ENCODE measurements at places on chromosomes 4 and X.

- DNase-seq, result no peak
These were observed 158.9 kb downstream of the MID1IP1 start for GRCh38 chrX:38960137-38960536.

GRCh38 chr4:146592019-146592418 lies 46.7 kb upstream of the POU4F2 start:
- DNase-seq, result no peak

- DNase-seq, result no peak
These were observed 28.8 kb downstream of the FGF2 start for GRCh38 chr4:122855353-122855890.

- DNase-seq, result no peak
These were observed 13.3 kb downstream of the CXCR3 start for GRCh38 chrX:71604796-71605568.

- DNase-seq, result no peak
These were observed 65.4 kb downstream of the ANKRD17 start for GRCh38 chr4:73193155-73193554.

DNA sequence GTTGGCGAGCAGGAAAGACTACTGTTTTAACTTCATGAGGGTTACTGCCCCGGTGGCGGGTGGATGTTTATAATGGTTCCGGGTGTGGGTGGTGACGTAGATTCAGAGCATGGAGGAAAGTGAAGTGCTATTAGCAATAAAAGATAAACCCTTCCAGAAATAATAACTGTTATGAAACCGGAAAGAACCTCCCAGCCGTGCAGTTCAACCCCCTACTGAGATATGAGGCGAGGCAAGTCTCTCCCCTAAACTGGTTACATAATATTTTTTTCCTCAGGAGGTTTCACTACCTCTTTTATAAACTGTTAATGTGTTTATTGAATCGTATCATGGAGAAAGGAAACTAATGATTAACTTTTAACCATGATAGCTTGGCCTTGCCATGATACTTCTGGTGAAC lies 33.9 kb upstream of the STIM2 start:
- DNase-seq, result no peak

DNA sequence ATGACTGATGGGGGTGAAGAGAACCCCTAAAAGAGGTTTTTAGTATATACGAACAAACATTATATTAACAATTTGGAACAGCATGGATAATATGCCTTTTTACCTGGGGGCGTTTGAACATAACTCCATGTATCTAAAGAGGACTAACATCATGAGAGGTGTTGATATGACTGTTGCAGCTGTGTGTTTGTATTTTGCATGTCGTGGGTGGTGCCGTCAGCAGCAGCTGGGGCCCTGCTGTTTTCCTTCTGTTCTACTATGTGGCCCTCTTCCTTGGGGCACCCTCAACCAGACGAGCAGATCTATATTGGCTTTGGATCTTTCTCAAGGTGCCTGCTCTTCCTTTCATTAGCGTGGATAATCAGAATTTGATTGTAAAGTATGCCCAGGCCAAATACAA lies 11.2 kb downstream of the GBA3 start:
- DNase-seq, result no peak

- no peak for DNase-seq
These were observed 8.2 kb downstream of the CAPN6 start for GRCh38 chrX:111262086-111262485.

DNA sequence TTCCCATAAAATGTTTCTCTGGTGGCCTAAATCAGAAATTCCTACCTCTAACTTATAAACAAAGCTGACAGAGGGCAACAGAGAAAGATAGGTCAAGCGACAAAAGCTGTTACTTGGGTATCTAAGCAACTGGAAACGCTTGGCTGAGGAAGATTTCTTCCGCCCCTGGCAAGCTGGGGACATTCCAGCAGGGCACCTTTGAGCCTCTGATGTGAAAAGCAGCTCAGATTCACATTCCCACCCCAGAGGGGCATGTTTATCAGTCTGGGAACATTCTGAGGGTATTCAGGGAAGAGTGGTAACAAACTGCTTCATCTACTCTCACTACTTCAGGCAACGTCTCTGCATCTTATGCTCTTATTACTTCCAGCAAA lies 3.5 kb upstream of the CDS1 start:
- no peak for DNase-seq

GRCh38 chrX:139094671-139095592 lies 383.4 kb upstream of the FGF13 start:
- DNase-seq, result no peak

- no peak for DNase-seq
These were observed 397.7 kb downstream of the IL15 start for GRCh38 chr4:142034101-142034500.

GRCh38 chr4:26854701-26855100 lies 5.9 kb upstream of the STIM2 start:
- DNase-seq, result no peak

- no peak for DNase-seq
These were observed 189.2 kb upstream of the GK2 start for GRCh38 chr4:79597266-79597665.

DNA sequence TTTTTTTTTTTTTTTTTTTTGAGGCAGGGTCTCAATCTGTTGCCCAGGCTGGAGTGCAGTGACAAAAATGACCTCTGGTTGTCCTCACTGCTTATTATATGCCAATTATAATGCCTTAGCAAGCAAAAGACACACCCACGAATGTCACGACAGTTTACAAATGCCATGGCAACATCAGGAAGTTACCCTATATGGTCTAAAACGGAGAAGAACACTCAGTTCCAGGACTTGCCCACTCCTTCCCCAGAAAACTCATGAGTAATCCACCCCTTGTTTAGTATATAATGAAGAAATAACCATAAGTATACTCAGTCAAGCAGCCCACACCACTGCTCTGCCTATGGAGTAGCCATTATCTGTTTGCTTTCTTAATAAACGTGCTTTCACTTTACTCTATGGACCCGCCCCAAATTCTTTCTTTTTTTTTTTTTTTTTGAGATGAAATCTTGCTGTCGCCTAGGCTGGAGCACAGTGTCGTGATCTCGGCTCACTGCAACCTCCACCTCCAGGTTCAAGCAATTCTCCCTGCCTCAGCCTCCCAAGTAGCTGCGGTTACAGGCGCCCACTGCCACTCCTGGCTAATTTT lies 106.2 kb downstream of the SMIM20 start:
- DNase-seq, result no peak

DNA sequence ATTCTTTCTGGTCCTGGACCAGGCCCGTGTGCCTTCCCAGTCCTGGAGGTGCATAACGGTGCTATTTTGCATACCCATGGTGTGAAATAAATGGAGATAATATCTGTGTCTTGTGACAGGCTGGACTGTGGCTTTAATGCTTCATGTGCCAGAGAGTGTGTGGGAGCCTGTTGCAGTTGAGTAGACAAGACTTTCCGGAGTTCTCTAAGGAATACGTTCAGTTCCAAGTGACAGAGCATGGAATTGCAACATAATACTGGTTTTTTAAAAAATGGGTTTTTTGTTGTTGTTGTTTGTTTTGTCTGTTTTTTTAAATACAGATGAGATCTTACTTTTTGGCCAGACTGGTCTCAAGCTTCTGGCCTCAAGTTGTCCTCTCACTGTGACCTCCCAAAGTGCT lies 74.0 kb downstream of the HPRT1 start:
- no peak for DNase-seq

GRCh38 chr4:69601065-69601464 lies 38.4 kb downstream of the UGT2A2 start:
- no peak for DNase-seq

GRCh38 chrX:71941776-71942175 lies 31.1 kb downstream of the NHSL2 start:
- DNase-seq, result no peak

DNA sequence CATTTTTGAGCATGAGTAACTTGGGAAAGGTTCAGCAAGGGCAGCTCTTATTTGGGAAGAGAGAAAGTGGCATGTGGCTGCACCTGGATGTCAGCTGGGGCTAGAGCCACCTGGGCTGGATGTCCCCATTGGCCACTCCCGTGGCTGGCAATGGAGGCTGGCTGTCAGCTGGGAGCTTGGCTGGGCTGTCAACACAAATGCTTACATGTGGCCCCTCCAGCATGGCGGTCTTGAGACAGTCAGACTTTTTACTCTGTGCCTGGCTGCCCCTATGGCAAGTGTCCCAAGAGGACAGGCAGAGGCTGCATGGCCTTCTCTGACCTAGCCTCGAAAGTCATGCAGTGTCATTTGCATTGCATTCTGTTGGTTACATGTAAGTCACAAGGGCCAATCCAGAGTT lies 99.6 kb downstream of the FAM53A start:
- no peak for DNase-seq
